ENCODE measurements at places on chromosomes 2 and 18. TPM values are rescaled to one million over a fixed set of nuclear protein-coding genes. Genes with fewer than 3 reads are reported as not detected.

Gene MLPH
- total RNA-seq, result 1.0 TPM

Gene PPP1R1C
- 0.51 TPM for total RNA-seq

Gene ACTR2
- 193 TPM for total RNA-seq

Gene LRATD1
- total RNA-seq, result 2.4 TPM

Gene PROM2
- total RNA-seq, result 0.05 TPM

Gene DES
- not detected for total RNA-seq

Gene COBLL1
- 7.8 TPM for total RNA-seq

Gene ANKRD62
- not detected for total RNA-seq

Gene IL1A
- under 0.01 TPM for total RNA-seq

Gene DUSP19
- 4.4 TPM for total RNA-seq

All from dermis blood vessel endothelial cell (primary cell).